ENCODE measurements at places on chromosomes 12 and 14.

DNA sequence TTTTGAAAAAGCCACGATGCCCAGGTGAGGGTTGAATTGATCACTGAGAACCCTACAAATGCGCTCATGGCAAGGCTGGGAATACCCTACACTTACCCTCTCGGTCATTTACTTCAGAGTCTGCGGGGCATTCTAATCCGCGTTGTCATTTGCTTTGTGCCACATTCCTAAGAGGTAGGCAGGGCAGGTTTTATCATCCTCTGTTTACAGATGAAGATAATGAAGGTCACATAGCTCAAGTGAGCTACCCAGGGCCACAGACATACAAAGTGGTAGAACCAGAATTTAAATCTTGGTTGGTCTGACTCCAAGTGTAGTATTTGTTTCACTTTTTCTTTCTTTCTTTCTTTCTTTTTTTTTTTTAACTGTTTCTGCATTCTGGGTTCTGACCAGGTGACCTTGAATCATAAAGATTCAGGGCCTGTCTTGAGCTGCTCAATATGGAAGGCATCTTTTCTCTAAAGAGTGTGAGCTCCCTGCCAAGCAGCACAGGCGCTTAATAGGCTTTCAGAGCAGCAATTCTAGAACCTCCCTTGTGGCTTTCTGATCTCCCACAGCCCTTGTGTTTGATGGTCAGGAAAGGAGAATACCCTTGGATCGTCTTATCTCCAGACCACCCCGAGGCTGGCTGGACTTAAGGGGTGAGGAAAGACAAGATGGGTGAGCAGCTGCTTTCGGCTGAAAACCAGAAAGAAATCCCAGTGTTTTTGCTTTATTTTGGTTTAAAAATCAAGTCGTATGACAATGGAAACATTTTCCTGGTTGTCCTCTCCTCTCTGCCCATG, 662 bp upstream of the BATF start:
- DNase-seq: no peak

GRCh38 chr12:130552483-130552996, 163.6 kb downstream of the RIMBP2 start:
- peak; percentile 32 for DNase-seq

GRCh38 chr12:100508751-100509150, 35.1 kb downstream of the NR1H4 start:
- no peak for DNase-seq

GRCh38 chr12:63929426-63929825, 84.9 kb downstream of the SRGAP1 start:
- no peak for DNase-seq

DNA sequence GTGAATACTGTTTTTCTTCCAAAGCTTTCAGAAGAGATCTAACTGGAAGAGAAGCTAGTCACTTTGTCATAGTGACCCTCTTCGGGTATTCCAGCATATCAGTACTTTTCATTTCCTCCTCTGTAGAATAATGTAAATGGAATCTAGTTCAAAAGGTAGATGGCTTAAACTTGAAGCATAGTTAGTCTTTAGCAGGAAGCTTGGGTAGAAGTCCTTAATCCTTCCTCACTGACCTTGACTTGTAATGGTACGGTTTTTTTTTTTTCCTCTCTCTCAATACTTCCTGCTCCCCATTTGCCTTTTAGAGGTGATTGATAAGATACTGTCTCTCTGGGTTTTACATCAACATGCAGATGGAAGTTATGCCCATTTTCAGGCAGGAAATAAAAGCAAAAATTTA, 1.7 kb downstream of the FBXO34 start:
- DNase-seq: no peak

- DNase-seq: no peak
These were observed 479.1 kb downstream of the MED13L start for GRCh38 chr12:115798309-115798917.

- DNase-seq: no peak
These were observed 13.2 kb downstream of the NUAK1 start for GRCh38 chr12:106125351-106126095.

DNA sequence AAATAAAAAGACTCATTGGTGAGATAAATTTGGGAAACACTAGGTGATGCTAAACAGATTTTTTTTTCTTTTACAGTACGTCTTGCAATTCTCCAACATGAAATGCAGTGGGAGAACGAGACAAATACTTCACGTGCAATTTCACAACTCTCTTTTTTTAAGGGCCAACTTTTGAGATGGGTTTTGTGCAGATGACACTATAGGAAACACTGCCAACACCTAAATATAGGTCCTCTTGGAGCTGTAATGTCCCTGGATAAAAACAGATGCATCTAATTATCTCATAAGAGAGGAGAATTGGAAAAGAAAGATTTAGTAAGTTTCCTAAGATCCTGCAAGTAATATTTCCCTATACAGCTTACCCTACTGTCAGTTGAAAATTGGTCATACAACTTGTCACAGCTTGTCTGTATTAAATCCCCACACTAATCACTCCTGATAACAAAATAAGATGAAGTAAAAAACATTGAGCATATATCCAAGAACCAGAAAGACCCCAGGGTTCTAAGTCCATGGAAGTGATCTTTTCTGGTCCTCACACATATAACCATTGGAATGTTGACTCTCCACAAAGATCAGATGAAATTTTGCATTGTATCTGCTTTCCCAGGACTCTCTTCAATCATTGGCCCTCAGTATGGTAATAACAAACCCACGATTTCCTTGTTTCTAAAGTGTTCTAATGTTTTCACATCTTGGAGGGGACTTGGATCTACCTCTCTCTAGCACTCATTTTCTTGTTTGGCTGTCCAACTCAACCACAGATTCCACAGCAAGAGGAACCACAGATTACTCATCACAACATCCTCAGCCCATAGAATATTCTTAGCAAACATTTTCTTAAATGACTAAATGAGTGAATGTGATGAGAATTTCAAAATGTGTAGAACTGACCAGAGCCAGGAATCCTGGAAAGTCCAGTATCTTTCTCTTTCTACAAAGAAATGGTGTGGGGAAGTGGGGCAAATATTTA, 769.4 kb upstream of the USP15 start:
- DNase-seq: peak; percentile 33

GRCh38 chr12:39928181-39928899, 177.5 kb downstream of the SLC2A13 start:
- DNase-seq: no peak

GRCh38 chr12:53456654-53457366, 4.9 kb downstream of the PCBP2 start:
- DNase-seq: no peak
